ENCODE measurements at places on chromosomes 13 and 19.

DNA sequence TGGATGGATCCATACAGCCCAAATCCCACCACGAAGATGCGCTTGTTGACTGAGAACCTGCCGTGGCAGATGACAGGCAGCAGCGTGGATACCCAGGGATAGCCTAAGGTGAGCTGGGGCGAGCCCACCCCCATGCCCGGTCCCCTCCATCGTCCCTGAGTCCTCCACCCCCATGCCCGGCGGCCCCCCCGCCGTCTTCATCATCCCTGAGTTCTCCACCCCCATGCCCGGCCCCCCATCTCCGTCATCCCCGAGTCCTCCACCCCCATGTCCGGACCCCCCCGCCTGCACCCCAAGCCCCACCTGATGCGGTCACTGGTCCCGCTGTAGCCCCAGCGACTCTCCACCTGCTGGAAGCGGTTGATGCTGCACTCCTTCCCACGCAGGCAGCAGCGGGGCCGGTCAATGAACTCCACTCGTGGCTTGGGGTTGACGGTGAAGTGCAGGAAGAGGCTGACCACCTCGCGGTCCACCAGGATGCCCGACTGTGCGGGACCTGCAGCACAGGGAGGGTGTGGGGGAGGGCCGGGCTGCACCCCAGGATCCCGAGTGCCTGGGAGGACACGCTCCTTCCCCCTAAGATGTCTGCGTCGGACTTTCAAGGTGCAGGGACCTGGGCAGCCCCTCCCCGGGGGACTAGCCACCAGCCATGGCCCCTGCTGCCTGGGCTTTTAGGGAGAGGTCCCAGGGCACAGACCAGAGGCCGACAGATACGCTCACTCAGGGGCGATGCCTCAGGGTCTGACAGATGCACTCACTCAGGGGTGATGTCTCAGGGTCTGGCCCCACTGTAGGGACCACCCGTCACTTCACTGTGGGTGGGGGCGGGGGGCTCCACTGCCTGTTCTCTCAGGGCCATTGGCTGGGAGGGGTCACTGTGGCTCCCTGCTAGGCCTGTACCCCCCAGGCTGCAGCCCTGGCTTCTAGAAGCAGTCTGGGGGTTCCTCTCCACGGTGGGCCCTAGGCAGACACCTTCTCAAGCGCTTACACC lies 28.0 kb downstream of the BTBD2 start:
- DNase-seq, result no peak

DNA sequence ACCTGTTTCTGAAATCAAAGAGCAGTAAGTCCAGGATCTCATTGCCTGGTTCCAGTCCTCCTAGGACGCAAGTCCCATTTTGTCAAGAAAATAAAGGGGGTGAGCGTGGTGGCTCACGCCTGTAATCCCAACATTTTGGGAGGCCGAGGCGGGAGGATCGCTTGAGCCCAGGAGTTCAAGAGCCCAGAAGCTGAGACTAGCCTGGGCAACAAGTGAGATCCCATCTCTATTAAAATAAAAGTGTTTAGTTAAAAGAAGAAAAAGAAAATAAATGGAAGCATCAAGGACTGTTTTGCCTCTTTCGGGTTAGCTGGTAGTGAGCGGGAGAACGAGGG lies 344 bp upstream of the HAUS5 start:
- DNase-seq, result no peak

GRCh38 chr13:55577847-55578210 lies 1562.9 kb upstream of the PRR20A start:
- DNase-seq, result no peak

DNA sequence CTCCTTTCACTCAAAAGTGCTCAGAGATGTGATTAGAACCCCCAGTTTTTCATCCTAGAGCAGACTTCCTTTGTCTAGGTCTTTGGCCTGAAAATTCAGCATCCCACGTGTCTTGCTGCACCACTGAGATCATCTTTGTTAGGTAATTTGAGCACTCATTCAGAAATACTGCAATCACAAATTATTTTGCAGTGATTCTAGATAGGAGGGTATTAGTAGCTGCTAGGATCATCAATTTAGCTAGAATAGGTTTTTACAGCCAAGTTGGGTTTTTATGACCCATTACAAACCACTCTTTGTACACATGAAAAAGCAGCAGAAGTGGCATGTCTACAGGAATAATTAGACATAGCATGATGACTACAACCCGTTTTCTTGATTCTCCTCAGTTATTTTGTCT lies 219.6 kb downstream of the GPC6 start:
- DNase-seq, result no peak

All from NCI-H2081 (cell line).